ENCODE measurements at places on chromosomes 2 and 18. TPM values are rescaled to one million over a fixed set of nuclear protein-coding genes. Genes with fewer than 3 reads are reported as not detected.

Gene PCGF1
- 20.2 TPM for total RNA-seq

Gene LOXL3
- total RNA-seq, result 4.7 TPM

Gene ERMN
- not detected for total RNA-seq

Gene TXNDC2
- total RNA-seq, result not detected

Gene PUM2
- 69.8 TPM for total RNA-seq

Gene GKN1
- not detected for total RNA-seq

Gene ANKRD23
- total RNA-seq, result 14.4 TPM

All from left ventricle myocardium inferior (tissue), 1 donor.